ENCODE measurements at places on chromosomes 7 and 10. TPM values are rescaled to one million over a fixed set of nuclear protein-coding genes. Genes with fewer than 3 reads are reported as not detected.

The HECW1 gene
- 0.48 TPM for total RNA-seq

The CALHM3 gene
- total RNA-seq: 13.1 TPM

The ZNF503 gene
- 1.5 TPM for total RNA-seq

The ZNF25 gene
- 2.6 TPM for total RNA-seq

The ADAM8 gene
- total RNA-seq: 18.3 TPM

The SKIDA1 gene
- 0.65 TPM for total RNA-seq

The RHOBTB1 gene
- 7.8 TPM for total RNA-seq

The RET gene
- not detected for total RNA-seq

The HTR7 gene
- total RNA-seq: 0.52 TPM

The CPXM2 gene
- not detected for total RNA-seq

The PON1 gene
- total RNA-seq: not detected

The JCAD gene
- 30.5 TPM for total RNA-seq

The PNLIPRP2 gene
- not detected for total RNA-seq

The EPO gene
- 0.30 TPM for total RNA-seq
